Stomach (tissue), 19 donors: ENCODE measurements at places on chromosomes 4 and X. TPM values are rescaled to one million over a fixed set of nuclear protein-coding genes. Genes with fewer than 3 reads are reported as not detected.

Gene SOWAHD
- total RNA-seq, result not detected

Gene ADH6
- total RNA-seq, result 0.92 TPM

GRCh38 chrX:23403849-23404248 lies 69.2 kb downstream of the PTCHD1 start:
- DNase-seq, result no peak

GRCh38 chr4:122167369-122167768 lies 15.2 kb downstream of the BLTP1 start:
- no peak for DNase-seq

GRCh38 chrX:130085551-130086446 lies 24.5 kb downstream of the ELF4 start:
- no peak for DNase-seq

- no peak for DNase-seq
These were observed 3.2 kb downstream of the MAPK10 start for GRCh38 chr4:86356425-86357210.

DNA sequence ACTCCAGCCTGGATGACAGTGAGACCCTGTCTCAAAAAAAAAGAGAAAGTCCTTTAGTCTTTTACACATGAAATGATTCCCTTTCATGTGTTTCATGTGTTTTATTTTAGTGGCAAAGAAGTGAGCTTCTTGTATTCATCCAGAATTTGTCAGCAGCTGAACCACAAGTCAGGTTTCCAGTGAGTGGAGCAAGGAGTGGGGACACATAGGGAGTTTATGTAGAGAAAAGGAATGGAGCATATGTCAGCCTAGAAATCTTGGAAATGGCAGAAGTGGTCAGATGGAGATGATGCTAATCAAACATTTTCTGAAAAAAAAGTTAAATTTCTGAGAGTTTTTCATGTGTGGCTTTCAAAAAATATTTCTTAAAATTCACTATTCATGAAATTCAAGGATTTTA lies 383.0 kb upstream of the GATB start:
- DNase-seq, result no peak

DNA sequence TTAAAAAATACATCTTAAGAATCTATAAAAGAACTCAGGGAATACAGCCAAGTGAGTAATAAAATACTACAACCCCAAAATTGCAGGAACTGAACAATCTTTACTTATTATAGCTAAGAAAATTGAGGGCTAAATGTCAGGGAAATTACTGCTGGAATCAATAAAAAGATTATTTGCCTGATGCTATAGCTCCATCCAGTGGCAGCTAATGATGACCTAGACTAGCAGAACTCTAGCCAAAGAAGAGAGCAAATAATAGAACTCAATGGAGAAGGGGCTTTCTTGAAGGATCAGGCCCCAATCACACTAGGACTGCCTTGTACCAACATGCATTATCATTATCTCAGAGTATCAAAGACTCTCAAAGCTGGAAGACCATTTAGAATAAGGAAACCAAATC lies 85.0 kb upstream of the FAM241A start:
- DNase-seq, result no peak

DNA sequence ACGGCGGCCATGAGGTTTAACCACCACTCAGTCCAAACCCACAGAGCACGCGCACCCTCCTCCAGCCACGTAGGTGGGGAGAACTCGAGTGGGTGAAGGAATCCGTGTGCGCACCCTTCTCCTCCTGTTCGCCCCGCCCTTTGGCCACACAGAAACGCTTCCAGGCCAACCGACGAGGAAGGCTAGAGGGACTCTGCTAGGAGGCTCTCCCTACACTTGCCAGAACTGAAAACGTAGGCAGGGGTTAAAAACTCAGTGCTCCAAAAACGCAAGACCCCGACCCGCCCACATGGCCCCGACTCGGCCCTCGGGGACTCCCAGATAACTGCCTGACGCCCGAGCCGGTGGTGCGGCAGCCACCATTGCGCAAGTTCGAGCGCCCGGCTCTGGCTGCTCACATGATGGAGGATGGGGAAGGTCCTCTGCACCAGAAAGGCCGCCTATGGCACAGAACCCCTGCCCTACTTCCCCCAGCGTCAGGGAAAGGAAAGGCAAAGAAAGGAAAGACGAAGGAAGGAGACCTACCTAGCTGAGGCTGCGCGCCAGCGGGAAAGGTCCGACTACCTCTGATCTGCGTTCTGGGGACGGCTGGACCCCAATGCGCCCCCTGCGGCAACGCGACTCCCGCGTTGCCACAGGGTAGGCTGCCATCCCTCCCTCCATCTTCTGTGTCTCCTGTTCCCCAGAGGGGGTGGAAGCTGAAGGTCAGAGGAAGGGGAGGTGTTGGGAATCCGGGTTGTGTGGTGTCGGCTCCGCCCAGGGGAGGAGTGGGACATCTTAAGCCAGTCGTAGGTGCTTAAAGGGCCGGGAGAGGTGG lies 201.9 kb upstream of the AGTR2 start:
- DNase-seq, result no peak

- no peak for DNase-seq
These were observed 468.5 kb downstream of the IQCM start for GRCh38 chr4:149347139-149347538.

DNA sequence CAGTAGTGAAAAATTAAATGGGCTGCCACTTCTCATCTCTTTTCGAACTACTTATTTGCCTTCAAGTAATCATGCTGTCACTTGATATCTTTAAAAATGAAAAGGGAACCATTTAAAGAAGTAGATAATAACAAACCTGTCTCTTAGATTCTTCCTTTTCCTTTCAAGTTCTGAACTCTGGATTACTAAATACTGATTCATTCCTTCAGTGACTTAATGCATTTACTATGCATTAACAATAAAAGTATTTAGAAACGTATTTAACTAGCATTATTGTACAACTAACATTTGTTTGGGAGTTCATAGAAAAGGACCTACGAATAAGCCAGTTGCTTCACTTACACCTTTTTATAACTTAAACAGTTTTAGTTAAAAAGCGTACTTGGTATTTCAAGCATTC lies 61.1 kb upstream of the RAB33B start:
- DNase-seq, result no peak
